ENCODE measurements at places on chromosomes 3 and 15.

GRCh38 chr3:13251166-13251903 is 168.8 kb downstream of the NUP210 start:
- no peak for DNase-seq

GRCh38 chr3:14434126-14434497 is 31.7 kb downstream of the SLC6A6 start:
- DNase-seq, result no peak

DNA sequence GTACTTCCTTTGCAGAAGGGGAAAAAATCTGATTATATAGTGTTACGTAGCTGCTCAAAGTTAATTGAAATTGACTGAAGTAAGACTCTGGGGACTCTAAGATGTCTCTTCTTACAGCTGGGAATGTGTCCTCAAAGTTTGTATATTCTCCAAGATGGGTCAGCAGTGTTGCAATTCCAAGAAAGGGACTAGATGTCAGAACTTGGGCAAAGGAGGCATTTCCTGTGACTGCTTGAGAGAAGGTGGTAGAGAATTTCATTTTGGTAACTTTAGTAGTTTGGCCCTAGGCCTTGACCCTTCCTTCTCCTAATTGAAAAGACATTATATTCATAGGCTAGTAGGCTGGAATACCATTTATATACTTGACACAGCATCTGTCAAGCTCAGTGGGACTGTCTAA is 33.9 kb downstream of the PTPRG start:
- no peak for DNase-seq

- no peak for DNase-seq
These were observed 15.8 kb upstream of the KBTBD12 start for GRCh38 chr3:127899200-127899599.

DNA sequence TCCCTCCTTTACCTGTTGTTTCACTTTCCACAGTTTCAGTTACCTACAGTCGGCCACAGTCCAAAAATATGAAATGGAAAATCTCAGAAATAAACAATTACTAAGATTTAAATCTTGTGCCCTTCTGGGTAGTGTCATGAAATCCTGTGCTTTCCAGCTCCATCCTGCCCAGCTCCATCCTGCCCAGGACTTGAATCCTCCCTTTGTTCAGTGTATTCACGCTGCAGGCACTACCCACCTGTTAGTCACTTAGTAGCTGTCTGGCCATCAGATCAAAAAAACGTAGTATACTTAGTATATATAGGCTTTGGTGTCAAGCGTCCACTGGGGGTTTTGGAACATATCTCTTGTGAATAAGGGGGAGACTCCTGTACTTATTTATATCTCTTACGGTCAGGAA is 329.0 kb upstream of the SEMA6D start:
- no peak for DNase-seq

DNA sequence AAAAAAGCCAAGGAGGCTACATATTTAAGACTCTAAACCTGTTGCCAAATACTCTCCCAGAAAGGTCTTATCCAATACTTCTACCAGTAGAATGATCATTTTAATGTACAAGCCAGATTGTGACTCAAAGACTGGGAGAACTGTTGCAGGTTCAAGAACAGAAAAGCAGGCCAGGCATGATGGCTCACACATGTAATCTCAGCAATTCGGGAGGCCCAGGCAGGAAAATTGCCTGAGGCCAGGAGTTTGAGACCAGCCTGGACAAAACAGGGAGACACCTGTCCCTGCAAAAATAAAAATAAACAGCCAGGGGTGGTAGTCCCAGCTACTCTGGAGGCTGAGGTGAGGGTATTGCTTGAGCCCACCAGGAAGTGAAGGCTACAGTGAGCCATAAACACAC is 17.8 kb upstream of the THUMPD3 start:
- DNase-seq, result no peak

GRCh38 chr3:89280822-89281365 is 173.5 kb downstream of the EPHA3 start:
- DNase-seq, result no peak

DNA sequence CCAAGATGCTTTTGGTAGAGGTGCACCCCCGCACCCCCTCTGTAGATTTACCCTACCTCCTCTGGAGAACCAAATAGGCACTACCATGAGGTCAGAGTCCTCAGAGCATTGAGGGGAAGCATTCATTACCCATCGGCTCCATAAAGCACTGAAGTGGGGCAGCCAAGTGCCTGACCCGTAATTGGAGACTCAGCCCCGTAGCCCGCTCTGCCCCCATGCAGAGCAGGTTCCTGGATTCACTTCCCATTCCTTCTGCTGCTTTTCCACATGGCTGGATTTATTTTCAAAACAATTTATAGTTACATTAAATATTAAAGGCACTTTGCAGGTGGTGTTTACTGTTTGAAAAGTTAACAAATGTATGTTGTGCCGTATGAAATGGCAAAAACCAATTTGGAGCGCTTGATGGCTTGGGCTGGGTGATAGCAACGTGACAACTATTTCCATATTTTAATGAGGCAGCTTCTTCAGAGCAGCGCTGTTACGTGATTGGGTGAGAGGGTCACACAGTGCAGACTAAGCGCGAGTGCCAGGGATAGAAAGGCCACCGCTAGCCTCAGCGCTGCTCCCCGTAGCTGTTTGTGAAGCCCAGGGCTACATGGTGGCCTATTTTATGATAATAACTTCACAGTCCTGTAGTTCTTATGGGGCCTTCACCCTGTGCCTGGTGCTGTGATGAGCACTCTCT is 373.8 kb upstream of the PROK2 start:
- no peak for DNase-seq

DNA sequence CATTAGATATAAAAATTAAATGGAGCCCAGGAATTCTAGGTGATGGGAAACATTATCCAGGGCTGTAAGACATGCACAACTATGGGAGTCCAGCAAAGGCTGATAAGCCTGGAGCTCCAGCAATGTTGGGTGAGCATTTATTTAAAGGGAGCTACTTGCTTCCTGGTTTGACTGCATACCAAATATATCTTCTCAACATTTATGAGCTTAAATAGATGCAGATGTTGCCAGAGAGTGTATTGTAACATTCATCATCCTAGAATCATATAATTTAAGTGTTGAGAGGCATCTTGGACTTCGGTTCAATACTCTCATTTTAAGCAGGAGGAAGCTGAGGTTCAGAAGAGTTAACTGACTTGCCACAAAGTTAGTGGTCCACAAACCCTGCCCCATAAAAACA is 12.2 kb upstream of the POLR2M start:
- no peak for DNase-seq

DNA sequence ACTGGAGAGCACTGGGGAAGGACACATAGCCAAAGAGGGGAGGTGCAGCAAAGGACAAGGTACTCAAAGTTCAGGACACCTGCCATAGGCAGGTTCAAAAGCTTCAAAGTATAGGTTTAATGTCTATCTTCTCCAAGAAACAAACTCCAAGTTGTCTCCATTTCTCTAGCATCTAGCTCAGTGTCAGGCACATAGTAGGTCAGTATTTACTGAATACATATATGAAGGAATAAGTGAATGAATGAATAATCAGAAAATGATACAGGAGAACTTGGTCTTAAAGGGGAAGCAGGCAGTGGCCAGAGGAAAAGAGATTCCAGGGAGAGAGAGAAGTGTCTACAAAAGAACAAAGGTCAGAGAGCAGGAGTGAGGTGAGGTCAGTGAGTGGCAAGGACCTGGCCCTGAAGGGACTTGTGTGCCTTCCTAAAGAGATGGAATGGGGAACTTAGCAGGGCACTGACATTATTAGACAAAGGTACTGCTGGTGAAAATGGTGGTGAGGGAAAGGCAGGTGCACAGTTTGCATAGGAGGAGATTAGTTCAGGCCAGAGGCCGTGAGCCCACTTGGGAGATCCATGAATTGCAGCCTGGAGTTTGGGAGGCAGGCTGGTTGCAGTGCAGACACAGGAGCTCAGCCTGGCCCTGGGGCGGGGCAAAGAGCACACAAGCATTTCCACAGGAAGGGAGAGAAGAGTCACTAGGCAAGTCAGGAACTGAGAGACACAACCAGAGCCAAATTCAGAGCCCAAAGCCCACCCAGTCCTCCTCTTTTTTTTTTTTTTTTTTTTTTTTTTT is 21.4 kb downstream of the TBC1D2B start:
- DNase-seq, result no peak

DNA sequence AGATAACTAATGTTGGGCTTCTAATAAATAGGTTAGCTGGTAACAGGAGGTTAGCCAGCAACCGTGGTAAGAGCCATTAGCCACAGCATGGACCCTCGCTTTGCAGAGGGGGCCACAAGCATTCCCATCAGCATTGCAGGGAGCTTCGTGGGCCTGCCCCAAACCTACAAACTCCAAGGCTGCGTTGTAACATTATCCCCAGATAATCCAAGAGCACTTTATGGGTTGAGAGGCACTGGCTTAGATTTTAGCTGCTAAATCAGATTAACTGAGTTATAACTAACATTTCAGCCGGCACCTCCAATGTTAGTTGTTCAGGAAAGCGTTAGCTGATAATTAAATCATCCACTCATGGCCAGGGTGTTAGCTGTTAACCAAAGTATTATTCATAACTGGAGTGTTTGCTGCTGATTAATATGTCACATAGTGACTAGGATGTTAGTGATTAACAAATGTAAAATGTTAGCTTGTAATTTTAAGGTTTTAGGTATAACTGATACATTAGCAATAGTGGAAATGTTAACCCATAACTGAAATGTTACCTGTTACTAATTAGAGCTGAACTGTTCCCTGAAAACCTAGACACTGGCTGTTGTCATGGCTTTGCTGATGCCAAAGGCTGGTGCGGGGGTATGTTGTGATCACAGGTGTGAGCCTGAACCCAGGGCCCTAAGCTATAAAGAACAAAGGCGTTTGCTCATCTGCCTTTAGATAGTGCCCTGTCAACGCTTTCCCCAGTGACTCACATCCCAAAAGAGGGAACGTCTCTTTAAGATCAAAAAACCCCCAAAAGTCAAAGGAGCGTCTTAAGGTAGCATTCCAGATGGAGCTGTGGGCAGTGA is 56.2 kb downstream of the SLC6A6 start:
- no peak for DNase-seq

DNA sequence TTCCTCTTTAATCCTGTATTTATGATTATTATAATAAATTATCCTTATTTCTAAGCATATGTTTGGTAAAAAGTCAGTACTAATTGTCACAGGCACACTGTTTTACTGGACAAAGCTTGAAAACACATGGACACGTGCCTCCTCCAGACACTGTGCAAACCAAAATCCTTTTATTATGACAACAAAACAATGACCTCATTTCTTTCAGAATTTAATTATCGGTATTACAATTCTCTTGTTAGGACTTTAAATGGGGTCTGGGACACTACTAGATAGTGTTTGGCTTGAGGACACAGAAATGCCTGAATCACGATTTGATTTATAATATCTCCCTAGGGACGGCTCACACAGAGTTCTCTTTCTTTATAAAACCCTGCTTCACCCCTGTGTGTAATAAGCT is 107.3 kb upstream of the IGSF10 start:
- DNase-seq, result no peak

DNA sequence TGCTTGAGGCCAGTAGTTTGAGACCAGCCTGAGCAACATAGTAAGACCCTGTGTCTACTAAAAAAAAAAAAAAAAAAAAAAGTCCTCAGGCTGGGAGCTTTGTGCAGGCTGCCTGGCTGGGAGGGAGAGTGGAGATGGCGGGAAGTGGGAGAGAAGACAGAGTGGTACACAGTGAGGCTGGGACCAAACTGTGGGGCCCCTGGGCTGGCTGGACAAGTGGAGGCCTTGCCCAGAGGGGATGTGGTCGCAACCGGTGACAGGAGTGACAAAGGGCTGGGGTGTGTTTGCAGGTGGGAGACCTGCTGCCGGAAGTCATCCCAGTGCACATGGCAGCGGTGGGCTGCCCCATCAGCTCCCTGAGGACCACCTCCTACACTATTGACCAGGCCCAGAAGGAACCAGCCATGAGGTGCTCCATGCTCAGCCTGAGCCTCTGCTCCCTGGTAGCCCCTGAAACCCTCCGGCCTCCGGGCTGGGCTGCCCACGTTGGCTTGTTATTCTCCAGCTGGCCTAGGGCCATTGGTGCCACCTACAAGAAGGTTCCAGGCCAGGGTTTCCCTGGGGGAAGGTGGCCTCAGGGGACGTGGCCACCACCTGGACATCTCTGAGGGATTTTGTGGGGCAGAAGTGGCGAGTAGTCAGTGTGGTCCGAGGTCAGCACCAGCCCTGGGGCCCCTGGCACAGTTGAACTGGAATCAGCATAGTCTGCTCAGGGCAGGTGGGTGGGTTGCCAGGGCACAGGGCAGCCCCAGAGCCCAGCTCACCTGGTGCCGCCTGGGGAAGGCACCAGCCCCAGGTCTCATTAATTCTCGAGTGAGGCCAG is 22.7 kb downstream of the ACAA1 start:
- no peak for DNase-seq

- DNase-seq, result no peak
These were observed 34.3 kb downstream of the ST6GAL1 start for GRCh38 chr3:186964616-186965015.

DNA sequence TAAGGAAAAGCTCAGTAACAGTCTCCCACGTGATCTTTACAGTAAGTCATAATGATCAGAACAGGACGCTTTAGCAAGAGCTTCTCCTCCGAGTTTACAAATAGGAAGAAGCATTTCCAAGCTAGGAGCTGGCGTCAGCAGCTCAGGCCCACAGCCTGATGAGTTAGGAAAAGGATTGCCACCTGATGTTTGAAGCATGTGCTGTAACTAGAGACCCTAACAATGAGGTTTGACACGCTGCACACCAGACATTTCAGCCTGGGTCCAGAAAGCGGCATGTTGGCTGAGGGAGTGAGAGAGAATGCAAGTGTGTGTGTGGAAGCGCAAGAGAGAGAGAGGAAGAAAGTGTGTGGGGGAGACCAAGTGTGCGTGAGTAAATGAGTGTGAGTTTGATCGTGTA is 47.3 kb downstream of the TLE3 start:
- DNase-seq, result no peak

DNA sequence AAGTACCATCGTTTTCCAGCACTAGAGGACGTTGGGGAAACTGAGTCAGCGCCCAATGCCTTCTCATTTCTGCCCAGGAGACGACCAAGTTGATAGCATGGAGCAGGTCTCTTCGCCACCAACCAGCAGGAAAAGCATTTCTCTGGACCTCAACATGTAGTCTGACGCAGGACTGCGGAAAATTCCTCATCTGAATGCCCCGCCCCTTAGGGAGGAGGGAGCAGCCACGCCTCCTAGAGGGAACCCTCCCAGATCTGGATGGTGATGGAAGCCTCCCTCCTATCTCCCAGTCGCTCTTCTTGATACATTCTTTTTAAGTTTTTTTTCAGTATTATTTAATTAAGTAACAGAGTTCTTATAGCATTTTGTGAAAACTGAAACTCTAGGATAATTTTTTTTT is 17.4 kb upstream of the MINDY4B start:
- DNase-seq, result no peak

GRCh38 chr3:195583831-195584542 is at the start of gene APOD:
Gene APOD (minus strand): TSS chr3:195583940. CDS start chr3:195579461, 4,479 bp downstream.
- no peak for DNase-seq
